ENCODE measurements at places on chromosomes 16 and 17.

DNA sequence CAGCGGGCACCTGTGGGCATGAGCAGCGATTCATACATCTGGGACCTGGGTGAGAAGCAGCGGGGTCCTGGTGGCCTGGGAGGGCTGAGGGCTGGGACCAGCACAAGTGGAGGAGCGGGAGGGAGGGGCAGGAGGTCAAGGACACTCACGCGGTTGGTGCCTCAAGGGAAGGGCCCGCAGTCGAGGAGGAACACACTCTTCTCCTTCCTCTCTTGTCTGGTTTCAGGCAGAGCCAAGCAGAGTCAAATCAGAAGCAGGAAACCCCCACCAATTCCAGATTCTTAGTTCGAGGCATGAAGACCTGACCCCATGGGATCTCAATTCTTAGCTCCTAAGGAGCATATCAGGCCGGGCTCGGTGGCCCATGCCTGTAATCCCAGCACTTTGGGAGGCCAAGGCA is 15.7 kb downstream of the DNAI2 start:
- DNase-seq: no peak

DNA sequence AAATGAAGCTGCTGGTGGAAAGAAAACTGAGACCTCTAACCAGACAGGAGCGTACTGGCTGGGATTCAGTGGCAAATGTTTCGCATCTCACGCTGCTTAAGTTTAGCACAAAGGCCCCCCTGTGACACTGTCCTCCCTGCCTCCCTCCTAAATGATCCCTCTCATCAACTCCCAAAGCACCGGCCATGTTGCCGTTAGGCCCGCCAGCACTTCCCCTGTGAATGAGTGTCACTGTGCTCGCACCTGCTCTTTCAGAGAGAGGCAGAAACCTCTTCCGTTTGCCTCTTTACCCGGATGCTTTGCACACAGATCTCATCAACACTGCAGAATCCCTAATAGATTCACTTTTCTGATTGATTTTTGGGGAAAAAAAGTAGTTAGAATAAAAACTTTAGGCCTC is 26.5 kb downstream of the MBTPS1 start:
- no peak for DNase-seq

GRCh38 chr17:69320908-69321238 is 6.1 kb downstream of the ABCA5 start:
- no peak for DNase-seq

GRCh38 chr17:80387071-80387470 is 27.9 kb upstream of the ENDOV start:
- DNase-seq: no peak

DNA sequence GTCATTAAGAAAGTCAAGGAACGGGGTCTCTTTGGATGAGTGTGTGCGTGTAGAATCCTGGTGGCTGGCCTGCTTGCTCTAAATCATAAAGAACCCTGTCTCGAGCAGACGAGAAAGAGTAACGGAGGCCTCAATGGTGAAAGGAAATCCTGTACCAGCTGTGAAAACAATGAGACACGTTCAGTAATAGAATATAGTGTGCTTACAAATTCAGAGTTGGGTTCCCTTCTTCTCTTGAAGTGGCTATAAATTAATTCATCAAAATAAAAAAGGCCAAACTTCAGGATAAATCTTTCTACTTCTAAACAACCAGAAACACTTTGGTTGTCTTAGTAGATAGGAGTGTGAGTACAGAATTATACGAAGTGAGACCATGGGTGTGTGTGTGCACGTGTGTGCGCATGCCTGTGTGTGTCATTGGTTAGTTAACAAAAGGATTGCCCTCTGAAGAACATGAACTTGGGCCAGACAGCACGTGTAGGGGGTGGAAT is 48.5 kb downstream of the WWOX start:
- DNase-seq: no peak

- no peak for DNase-seq
Observed at GRCh38 chr16:50834701-50835100, 92.8 kb downstream of the CYLD start.

- no peak for DNase-seq
Observed at GRCh38 chr17:21285164-21286065, 904 bp downstream of the MAP2K3 start.

DNA sequence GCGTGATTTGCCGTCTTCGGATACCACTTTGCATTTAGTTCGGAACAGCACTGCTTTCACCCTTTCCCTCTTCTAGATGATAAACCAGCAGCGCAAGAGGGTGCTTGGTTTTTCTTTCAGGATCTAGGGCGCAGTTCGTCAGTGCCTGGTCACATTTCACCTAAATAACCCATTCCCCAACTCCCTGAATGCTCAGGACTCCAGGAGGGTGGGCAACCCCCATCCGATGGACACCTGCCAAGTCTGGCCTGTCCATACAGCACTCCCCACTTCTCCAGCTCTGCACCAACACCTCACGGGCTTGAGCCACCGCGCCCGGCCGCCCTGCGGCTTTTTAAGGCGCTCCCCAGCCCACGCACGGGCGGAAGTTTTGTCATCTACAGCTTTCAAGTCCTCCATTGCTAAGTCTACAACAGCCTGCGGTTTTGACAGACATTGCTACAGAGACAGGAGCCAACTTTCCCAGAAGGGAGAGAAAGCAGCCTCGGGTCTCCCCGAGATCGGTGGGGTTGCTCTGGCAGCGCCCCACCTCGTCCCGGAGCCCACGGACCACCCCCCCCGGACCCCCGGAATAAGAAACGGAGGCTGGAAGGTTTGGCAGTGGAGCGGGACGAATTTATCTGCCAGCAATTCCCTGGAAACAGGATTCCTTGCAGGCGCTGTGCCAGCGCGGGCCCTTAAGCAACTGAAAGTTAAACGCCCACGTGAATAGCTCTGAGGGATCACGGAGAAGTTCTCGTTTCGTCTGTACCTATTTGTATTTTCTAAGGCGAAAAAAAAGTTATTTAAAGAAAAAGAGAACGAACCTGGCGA is 38.6 kb upstream of the SLFN13 start:
- peak; percentile 78 for DNase-seq

DNA sequence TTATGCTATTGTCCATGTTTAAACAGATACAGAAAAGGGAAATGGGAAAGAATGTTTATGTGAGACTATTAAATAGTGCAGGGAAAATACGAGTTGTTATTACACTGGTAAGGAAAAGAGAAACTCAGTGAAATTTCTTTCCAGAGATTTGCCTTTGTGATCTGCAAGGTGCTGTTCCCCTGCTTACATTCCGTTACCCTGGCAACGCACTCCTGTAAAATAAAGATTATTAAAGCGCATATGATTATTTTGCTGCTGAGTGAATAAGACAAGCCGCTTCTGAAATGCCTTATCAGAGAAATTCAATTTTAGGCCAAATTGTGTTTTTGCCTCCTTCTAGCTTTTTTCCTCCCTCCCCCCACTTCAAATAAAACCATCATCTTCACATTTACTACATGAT is 328.6 kb upstream of the PMFBP1 start:
- DNase-seq: no peak

DNA sequence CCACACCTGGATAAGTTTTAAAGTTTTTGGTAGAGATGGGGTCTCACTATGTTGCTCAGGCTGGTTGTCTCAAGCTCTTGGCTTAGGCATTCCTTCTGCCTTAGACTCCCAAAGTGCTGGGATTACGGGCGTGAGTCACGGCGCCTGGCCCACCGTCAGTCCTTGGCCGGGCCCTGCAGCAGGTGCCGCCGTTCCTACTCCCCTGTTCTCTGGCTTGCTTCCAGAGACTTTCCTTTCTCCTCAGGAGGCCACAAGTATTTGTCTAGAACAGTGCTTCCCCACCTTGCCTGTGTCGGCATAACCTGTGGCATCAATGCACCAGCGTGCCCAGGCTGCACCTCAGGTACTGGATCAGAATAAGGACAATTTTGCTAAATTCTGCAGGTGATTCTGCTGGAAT is 3.0 kb upstream of the MGAT5B start:
- no peak for DNase-seq

DNA sequence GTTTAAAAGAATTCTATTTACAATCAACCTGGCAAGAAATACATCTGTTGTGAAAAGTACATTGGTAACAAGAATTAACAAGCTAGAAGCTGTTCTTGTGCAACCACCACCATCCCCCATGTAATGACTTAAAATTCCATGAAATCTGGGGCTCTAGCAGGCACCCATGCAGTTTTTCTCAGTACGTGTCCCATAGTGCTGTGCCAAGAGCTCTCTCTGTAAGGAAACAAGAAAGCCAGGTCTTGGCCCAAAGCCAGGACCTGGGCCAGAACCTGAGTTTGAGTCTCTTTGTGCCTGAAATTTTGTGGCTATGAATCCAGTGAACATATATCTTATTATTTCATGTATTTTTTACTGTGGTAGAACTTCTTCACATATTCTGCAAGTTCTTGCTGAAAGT is 46.6 kb downstream of the NUP93 start:
- no peak for DNase-seq

GRCh38 chr17:79905832-79906231 is 66.6 kb upstream of the CBX4 start:
- DNase-seq: no peak

DNA sequence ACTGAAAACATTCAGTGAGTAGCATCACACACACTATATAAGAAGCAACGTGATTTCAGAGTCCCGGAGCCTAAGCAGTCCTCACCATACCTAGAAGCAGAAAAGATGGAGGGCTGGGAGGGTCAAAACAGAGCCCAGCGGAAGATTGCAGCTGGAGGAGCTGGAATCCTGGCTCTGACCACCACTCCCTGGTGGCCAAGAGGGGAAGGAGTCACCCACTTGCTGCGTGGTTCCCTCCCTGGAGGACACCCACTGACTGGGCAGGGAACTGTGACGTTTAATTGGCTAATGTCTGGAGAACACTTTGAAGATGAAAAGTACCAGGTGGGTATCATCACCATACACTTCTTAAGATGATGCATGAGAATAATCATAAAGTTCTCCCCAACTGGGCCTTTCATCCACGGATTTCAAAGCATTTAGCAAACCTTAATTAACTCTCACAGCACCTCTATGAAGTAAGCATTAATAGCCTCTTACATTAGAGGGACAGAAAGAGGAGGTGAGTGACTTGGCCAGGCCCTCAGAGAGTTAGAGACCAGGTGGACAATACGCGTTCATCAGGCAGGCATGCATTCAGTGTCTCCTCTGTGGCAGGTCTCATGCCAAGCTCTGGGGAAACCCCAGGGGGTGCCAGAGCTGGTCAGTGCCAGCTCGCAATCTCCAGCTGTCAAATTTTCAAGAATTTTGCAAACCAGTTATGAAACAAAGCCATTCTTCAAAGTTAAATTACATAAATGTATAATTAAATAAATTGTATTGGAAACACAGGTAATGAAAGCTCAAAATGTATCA is 137.9 kb downstream of the AXIN2 start:
- no peak for DNase-seq

GRCh38 chr17:76528156-76528527 is 9.4 kb downstream of the CYGB start:
- DNase-seq: no peak

DNA sequence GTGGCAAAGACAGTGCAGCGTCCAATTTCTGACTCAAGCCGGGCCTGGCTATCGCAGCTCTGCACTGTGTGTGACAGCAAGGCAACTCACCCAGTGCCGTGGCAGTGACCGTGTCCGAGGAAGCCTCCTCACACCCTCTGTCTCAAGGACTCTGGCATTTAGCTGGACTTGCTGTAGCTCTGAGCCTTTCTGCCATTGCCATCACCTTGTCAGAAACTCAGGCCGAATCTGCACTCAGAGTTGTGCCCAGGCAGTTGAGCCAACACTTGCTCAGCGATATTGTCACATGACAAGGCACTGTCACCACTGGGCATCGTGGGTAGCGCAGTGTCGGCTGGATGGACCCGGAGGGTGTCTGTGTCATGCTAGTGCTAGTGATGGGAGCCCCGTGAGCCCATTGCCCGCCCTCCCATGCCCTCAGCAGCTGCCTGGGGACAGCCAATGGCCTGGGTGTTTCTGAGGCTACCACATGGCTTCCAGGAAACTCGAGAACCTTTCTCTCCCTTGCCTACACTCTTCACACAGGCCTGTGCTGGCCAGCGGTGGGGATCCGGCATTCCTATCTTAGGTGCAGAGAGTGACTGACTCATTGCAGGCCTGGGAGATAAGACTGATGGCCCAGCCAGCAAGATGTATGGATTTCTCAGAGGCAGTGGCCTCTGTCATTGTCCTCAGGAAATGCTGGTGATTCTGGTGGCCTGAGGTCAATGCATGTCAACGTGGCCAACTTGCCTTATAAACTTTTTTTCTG is 22.1 kb upstream of the STH start:
- no peak for DNase-seq

DNA sequence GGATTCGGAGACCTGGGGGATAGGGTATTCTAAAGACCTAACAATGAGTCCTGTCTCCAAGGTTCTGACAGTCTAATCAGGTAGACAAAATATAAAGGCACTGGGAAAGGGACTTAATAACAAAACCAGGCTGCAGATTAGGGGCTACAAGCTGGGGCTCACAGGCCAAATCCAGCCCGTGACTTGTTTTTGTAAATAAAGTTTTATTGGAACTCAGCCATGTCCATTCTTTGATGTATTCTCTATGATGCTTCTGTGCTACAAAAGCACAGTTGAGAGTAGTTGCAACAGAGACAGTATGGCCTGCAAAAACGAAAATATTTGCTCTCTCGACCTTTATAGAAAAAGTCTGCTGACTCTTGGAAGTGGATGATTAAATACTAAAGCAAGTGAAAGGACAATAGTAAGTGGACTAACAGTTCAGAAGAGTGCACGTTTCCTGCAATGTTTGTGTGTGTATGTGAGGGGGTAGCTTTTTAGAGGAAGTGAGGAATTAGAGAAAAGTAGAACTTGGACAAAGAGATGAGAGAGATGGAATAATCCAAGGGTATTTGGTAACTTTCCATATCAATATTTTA is 115.4 kb upstream of the ZFHX3 start:
- DNase-seq: no peak

- no peak for DNase-seq
Observed at GRCh38 chr16:30149250-30149930, 26.4 kb upstream of the MAPK3 start.

DNA sequence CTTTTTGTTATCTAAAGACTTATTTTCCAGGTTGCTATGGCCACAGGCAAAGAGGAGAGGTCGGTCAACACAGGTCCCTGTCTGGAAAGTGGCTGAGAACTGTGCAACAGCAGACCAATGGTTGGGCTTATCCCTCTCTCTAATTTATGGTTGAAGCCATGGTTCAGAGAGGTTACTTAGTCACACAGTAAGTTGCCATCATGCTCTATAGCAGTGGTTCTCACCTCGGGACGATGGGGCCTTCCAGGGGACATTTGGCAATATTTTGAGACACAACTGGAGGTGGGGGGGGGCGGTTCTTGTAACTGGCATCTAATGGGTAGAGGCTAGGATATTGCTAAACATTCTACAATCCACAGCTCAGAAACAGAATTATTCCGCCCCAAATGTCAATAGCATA is 842 bp upstream of the LDAF1 start:
- no peak for DNase-seq

DNA sequence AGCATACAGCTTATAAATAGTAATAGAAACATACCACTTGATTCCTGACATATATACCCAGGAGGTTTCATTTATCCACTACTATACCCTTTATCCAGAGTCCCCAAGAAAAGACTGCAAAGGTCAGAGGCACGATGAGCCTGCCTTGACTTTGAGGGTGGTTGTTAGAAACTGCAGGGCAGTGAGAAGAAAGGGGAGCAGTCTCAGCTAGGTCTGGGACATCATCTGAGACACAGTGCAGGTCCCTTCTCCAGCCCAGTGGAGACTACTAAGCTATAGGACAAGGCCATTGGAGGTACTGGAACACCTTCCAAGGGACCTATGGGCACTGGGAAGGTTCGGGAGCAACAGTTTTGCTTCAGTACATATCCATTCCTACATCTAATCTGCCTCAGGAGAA is 20.2 kb upstream of the TEKT3 start:
- DNase-seq: no peak

GRCh38 chr17:42129109-42129837 is 6.7 kb downstream of the HSPB9 start:
- no peak for DNase-seq

Data from CD4-positive, alpha-beta T cell treated with Interleukin-15 for 1 hour (primary cell).